ENCODE measurements at places on chromosomes 5 and 9.

DNA sequence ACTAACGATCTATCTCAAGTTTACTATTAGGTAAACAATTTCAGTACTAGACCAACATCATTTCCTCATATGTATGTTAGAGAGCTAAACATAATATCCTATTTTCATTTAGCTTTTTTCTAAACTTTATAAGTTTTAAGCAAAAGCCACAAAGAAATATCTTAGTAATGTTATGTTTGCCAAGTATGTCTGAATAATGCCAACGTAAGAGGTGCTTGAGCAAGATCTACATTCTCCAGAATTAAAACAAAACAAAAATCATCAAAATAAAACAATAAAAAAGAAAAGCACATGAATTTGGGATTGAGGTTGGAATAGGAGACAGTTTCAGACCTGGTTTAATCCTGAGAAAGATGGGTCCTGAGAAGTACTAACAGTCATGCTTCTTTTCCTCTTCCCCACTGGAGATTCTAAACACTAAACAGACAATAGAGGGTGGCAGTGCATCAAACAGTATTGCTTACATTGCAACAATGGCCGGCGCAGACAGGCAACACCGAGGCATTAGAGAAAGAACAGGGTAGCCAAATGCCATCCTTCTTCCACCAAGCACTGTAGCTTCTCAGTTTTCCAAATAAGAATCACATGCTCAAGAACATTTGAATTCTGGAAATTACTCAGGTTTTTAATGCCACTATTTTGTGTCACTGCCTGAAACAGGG lies 33.6 kb downstream of the CSNK1A1 start:
- no peak for DNase-seq

GRCh38 chr5:79109527-79110492 lies 1.8 kb upstream of the BHMT start:
- DNase-seq = no peak

GRCh38 chr9:127940593-127940992 lies 2.9 kb upstream of the DPM2 start:
- no peak for DNase-seq

GRCh38 chr5:15483351-15484097 lies 16.5 kb upstream of the FBXL7 start:
- DNase-seq = no peak

- no peak for DNase-seq
Measured at GRCh38 chr5:44945743-44946142, 137.0 kb downstream of the MRPS30 start.

- no peak for DNase-seq
Measured at GRCh38 chr5:138657360-138657759, 82.2 kb upstream of the HSPA9 start.

- no peak for DNase-seq
Measured at GRCh38 chr5:154970759-154971158, 29.9 kb downstream of the MRPL22 start.

- DNase-seq = no peak
Measured at GRCh38 chr5:123874600-123875201, 362.7 kb downstream of the CSNK1G3 start.

- no peak for DNase-seq
Measured at GRCh38 chr9:135960411-135961276, 529 bp downstream of the UBAC1 start.

DNA sequence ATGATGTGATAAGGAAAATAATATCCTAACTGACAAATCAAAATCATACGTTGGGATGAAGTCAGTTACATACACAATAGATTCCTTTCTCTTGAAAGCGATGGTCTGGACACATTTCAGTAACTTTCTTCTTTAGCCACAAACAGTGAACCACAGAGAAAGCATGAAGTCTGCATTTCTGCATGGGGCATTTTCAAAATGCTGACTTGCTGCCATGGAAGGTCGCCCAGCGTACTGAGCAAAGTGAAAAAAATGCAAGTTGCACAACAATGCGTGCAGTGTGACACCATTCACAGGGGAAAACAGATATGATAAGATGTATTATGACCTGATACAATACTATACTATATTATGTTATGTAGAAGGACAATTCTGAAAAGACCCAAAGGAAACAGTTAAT lies 146.3 kb downstream of the SNX18 start:
- peak; percentile 6 for DNase-seq

DNA sequence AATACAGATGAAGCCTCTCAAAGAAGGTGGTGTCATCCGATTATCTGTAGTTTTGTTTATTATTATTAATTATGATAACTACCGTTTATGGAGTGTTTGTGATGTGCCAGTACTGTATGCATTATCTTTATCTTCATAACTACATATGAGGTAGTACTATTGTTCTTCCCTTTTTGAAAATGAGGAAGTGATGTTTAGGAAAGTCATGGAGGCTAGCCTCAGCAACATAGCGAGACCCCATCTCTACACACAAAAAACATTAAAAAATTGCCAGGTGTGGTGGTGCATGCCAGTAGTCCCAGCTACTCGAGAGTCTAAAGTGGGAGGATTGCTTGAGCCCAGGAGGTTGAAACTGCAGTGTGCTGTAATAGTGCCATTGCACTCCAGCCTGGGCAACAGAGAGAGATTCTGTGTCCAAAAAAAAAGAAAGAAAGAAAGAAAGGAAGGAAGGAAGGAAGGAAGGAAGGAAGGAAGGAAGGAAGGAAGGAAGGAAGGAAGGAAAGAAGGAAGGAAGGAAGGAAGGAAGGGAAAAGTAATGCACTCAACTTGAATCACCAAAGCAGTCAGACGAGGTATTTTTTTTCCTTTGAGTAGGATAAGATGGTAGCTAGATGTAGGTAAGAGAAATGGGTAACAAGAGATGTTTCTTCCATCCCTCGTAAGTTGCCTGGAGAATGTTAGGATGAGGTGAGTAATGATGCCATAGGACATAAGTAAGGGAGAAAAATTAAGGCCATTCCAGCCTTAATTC lies 47.8 kb downstream of the PAM start:
- no peak for DNase-seq

- no peak for DNase-seq
Measured at GRCh38 chr9:113247640-113248039, 26.3 kb downstream of the SLC31A1 start.

- DNase-seq = no peak
Measured at GRCh38 chr9:114344692-114345091, 15.0 kb downstream of the ORM2 start.

DNA sequence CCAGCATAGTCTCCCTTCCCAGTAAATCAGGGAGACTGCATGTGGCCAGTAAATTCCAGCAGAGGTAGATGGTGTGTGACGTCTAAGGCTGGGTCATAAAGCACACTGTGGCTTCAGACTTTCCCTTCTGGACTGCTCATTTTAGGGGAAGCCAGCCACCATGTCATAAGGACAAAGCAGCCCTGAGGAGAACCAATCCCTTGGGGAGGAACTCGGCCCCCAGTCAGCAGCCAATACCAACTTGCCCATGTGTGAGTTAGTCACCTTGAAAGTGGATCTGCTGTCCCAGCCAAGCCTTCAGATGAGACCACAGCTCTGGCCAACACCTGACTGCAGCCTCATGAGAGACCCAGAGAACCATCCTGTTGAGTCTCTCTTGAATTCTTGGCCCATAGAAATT lies 14.7 kb upstream of the NINJ1 start:
- DNase-seq = no peak

GRCh38 chr5:159353661-159354252 lies 23.5 kb upstream of the IL12B start:
- DNase-seq = no peak

DNA sequence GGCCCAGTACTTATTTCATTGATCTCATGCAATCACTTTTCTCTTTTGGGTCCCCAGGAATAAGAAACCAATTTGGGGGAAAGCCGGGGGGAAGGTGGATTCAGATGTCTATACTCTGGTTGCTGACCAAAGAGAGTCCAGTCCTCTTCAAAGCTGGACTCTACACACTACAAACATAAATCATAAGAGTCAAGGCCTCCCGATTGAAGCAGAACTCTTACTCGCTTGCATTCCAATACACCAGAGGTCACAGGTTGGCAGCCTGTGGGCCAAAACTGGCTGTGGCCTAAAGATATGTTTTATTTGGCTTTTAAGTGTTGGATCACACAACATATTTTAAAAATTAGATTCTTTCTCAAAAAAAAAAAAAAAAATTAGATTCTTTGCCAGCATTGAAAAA lies 311.4 kb upstream of the MSX2 start:
- no peak for DNase-seq

DNA sequence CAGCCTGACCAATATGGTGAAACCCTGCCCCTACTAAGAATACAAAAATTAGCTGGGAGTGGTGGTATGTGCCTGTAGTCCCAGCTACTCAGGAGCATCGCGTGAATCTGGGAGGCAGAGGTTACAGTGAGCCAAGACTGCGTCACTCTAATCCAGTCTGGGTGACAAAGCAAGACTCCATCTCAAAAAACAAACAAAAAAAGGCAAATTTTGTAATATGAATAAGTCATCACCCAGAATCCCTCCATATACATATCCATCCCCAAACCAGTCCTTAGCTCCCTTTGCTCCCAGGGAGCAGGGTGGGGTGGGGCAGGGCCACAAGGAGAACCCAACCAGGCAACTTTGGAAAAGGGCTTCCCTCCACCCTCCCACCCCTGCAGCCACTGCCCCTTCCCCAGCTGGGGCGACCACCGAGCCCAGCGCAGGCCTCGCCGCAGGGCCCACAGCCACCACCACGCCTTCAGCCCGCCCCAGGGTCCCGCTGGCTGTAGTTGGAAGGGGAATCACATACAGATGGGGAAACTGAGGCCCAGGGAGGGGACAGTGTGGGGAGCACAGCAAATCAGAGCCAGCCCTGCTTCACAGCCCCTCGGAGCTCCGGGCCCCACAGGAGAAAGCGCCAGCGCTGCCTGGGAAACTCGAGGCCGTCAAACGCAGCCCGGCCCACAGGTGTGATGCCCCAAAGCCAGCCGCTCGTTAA lies 7.8 kb downstream of the NOTCH1 start:
- no peak for DNase-seq

- DNase-seq = no peak
Measured at GRCh38 chr9:114499941-114500696, 5.2 kb downstream of the WHRN start.

All from epithelial cell of prostate (primary cell).